ENCODE measurements at places on chromosomes 5 and 9. TPM values are rescaled to one million over a fixed set of nuclear protein-coding genes. Genes with fewer than 3 reads are reported as not detected.

GRCh38 chr9:124366476-124367220 is 48.6 kb downstream of the PSMB7 start:
- no peak for DNase-seq

DNA sequence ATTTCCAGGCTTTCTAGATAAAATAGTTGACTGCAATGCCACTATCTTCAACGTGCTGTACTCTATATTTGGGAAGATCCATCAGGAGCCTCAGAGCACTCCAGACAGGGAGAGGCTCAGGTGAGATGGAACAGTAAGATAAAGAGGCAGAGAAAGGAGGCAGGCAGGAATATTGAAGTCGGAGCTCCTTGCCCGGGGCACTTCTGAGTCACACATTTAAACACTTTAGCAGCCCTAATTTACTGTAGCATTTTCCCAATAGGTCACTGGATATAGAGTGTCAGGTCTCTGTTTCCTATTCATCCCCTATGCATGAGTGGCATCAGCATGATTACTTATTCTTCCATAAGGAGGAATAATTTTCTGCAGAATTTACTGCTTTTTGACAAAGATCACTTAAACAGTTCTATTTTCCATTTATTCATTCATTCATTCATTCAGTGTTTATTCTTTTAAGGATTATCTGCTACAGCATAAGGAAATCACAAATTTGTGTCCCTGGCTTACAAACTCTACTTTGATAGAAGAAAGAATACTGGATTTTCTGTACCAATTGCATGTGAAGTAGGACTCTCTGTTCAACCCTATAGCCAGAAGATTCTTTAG is 170.7 kb downstream of the MAPKAP1 start:
- DNase-seq, result no peak

- no peak for DNase-seq
Observed at GRCh38 chr9:105233873-105234272, 10.6 kb upstream of the SLC44A1 start.

The CDK5RAP2 gene
- total RNA-seq, result 81.1 TPM

DNA sequence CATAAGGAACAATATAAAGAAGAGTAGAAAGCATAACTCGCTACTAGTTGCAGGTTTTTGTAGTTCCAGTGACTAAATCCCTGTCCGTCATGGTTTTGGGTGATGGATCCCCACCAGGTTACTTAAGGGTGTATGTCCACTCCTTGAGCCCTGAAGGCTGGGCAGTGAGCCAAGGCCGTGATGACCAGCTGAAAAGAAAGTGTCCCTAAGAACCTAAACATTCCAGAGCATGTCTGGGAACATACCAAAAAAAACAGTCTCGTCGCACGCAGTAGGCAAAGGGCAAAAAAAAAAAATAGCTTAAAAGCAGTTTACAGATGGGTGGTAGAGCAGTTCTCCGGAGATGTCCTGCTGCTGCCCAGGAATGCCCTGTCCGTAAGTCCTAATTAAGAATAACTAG is 21.4 kb upstream of the SNAPC3 start:
- DNase-seq, result no peak

DNA sequence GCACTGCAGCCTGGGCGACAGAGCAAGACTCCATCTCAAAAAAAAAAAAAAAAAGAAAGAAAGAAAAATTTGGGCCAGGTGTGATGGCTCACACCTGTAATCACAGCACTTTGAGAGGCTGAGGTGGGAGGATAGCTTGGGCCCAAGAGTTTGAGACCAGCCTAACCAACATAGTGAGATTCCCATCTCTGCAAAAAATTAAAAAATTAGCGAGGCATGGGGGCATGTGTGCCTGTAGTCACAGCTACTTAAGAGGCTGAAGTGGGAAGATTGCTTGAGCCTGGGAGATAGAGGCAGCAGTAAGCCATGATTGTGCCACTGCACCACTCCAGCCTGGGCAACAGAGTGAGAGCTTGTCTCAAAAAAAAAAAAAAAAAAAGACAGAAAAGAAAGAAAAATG is 2.9 kb upstream of the SIT1 start:
- no peak for DNase-seq

- DNase-seq, result no peak
Observed at GRCh38 chr5:139105621-139106071, 92.5 kb downstream of the SIL1 start.

DNA sequence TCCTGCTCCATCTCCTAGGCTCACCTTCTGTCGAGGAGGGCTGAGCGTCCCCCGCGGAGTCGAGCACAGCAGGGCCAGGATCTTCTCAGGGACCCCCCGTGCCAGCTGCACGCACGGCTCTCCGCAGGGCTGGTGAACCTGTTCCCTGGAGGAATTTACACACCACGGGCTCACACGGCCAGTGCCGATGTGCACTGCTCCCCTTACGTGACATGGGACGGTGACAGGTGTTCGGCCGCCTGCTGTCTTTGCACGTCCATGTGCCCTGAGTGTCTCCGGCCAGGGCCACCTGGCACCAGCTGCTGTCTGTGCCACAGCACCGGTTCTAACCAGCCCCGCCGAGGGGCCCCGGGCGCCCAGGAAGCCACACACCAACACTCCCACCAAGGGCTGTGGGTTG is 8.7 kb upstream of the AGPAT2 start:
- DNase-seq, result peak; percentile 23

DNA sequence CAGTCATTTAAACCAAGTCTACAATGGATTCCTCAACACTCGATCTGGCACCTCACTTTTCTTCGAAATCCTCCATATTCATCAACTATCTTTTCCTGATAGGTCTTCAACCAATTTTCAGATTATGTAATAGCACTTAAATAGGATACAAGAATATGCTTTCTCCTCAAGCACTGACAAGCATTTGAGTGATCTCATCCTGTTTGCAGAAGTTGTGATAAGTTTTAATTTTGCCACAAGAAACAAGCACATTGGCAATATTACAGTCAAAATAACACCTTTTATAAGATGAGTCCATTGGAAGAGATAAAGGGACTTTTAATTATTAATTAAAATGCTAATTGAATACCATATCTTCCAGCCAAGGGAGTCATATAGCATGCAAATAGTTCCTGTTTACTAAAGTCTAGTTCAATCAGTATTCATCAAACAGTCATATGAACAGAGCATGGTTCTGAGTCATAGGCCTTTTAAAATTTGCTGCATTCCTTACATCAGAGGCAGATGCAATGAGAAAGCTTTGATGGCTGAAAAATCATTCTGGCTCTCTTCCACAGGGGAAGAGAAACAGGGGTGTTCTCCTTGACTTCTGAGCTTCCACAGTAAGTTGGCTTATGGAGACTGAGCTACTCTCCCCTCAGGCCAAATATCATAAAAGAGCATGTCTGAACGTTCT is 32.7 kb upstream of the ZCCHC9 start:
- DNase-seq, result no peak

The MCIDAS gene
- not detected for total RNA-seq

The CWC27 gene
- 23.6 TPM for total RNA-seq

DNA sequence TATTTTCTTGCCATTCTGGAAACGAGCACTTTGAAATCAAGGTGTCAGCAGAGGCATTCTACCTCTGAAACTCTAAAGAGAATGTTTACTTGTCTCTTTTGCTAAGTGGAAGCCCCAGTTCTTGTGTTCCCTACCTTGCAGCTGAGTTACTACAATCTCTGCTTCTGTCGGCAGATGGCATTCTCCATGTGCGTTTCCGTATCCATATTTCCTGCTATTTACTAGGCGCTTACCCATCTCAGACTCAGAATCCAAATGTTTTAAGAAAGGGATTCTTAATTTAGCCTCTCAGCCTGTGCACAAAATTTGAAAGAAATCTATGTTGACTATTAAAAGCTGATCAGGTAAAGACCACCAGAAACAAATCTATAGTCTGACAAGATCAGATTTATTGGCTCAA is 221.3 kb upstream of the FTMT start:
- no peak for DNase-seq

The CSF1R gene
- 1.0 TPM for total RNA-seq

DNA sequence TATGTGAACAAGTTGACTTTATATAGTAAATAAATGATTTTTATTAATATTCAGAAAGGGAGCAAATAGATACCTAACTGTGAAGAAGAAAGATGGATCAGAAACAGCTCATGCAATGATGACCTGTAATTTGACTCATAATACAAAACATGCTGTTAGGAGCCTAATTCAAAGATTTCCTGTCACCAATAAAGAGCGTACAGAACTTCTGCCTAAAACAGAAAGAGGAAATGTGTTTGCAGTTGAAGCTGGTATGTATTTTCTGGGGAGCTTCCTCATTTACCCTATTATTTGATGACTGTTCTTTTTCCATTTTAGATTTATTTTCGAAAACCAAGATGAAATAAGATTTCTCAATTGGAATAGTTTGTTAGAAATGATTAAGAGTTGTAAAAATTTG is 11.4 kb downstream of the YTHDC2 start:
- no peak for DNase-seq

DNA sequence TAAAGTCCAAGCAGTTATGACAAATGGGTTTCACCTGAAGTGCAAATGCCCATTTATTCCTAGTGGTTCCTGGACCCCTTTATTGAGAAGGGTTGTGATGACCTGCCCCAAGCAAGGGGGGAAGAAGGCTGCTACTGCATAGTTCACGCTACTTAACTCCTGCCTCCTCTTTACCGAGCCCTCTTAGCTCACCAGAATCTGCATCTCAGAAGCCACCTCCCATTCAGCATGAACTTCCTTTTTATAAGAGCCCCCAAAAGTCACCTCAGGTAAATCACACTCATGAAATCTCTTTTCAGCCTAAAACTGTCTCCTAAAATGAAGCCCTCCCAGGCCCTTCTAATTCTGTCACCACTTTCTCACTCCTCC is 26.6 kb upstream of the C9orf72 start:
- DNase-seq, result no peak

The SNCB gene
- not detected for total RNA-seq

DNA sequence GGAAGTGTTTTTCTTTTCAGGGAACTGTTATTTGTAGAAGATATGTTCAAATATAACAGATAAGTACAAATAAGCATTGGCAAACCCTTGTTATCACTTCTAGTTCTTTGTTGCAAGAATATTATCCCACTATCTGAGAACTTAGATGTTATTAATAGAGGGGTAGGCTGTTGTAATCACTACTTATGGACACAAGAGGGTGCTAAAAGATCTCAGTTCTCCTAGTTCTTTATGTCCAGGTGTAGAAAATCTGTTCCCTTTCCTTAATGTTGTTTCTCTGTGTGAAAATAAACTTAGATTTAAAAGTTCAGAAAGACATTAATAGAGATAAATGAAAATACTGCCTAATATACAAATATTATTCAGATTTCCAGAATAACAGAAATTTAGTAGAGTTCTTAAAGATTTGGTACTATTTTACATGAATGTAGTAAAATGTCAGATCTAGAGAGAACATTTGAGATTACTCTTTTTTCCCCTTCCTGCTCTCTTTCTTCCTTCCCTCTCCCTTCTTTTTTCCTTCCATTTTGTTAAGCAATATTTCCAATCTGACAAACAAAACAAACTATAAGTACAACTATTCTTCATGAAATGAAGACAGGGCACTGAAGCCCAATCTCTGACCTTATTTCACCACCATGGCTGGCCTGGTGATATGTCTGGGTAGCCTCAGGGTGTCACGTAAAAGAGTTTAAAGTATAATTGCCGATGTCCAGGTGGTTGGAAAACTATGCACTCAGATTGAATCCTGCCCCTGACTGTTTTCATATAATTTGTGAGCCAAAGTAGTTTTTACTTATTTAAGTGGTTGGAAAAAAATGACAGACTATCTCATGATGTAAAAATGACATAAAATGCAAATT is 43.6 kb upstream of the C5orf46 start:
- no peak for DNase-seq

- DNase-seq, result no peak
Observed at GRCh38 chr5:72308853-72309191, 11.2 kb downstream of the MRPS27 start.

GRCh38 chr5:81724571-81724970 is 26.3 kb downstream of the SSBP2 start:
- no peak for DNase-seq

The SLC6A7 gene
- total RNA-seq, result not detected

- DNase-seq, result no peak
Observed at GRCh38 chr9:3262826-3263529, 262.8 kb downstream of the RFX3 start.

The FOXD4L3 gene
- total RNA-seq, result 0.25 TPM

DNA sequence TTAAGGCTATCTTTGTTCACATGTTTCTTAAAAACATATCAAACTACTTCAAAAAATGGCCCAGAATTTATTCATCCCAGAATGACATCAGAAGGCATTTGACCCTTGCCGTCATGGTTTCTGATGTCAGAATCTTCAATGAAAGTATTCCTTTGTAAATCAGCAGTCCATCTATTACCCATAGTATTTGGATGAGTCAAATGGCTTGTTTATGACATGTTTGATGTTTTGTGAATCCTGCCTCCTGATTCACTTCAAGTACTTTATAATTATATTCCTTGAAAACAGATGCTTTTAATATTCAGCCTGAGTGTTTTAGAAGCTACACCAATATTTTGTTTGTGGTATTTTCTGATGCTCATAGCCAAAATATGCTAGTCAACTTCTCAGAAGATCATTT is 200.8 kb upstream of the MEF2C start:
- DNase-seq, result no peak

The CKMT2 gene
- 0.78 TPM for total RNA-seq

The STING1 gene
- total RNA-seq, result 65.3 TPM

GRCh38 chr9:124041817-124042116 is 30.2 kb downstream of the LHX2 start:
- no peak for DNase-seq

The CNTNAP3B gene
- not detected for total RNA-seq

GRCh38 chr5:148268566-148268965 is at the start of gene SPINK13:
SPINK13 (plus strand) TSS chr5:148268794; CDS start chr5:148270073, 1,279 bp downstream.
- no peak for DNase-seq

The PCDHA5 gene
- total RNA-seq, result not detected

DNA sequence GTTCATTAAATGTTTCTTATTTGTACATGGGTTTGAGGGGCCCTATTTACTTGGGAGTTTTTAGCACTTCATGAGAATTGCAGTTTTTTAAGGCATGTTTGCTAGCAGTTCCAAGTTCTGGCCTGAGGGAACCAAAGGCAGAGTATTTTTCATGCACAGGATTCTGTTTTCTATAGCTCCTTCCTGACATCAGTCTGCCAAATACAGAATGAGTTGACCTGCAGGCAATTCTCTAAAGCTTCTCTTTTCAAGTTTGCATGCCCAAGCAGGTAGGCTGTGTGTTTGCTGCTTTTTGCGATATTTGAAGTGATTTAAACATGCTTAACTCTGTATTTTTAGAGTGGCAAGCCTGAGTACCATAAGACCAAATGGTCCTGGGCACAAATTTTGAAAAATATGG is 75.8 kb downstream of the AOPEP start:
- no peak for DNase-seq

- DNase-seq, result no peak
Observed at GRCh38 chr9:106800701-106801270, 62.2 kb upstream of the ZNF462 start.

The PCDHA13 gene
- not detected for total RNA-seq

- no peak for DNase-seq
Observed at GRCh38 chr5:141382469-141383294, at the start of gene PCDHGA7. PCDHGA7 (plus strand) TSS chr5:141382742; CDS start chr5:141382900, 158 bp downstream.

Data from naive thymus-derived CD8-positive, alpha-beta T cell (primary cell).